SJCRH30 (cell line): ENCODE measurements at places on chromosomes 5 and 9. TPM values are rescaled to one million over a fixed set of nuclear protein-coding genes. Genes with fewer than 3 reads are reported as not detected.

- no peak overlapping the region for H3K4me3 ChIP-seq
- H3K27me3 ChIP-seq = no peaks in the 10 kb centered on the region
Observed at GRCh38 chr5:35242702-35243258, 12.5 kb upstream of the PRLR start.

DNA sequence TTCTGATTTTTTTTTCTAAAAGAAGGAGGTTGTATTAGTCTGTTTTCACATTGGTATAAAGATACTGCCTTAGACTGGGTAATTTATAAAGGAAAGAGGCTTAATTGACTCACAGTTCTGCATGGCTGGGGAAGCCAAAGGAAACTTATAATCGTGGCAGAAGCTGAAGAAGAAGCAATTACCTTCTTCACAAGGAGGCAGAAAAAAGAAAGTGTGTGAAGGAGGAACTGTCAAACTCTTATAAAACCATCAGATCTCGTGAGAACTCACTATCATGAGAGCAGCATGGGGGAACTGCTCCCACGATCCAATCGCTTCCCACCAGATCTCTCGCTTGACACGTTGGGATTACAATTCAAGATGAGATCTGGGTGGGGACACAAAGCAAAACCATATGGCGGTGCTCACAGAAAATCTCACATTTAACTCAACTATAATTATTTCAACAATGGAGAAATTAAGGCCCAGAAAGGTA, 27.1 kb downstream of the DPYSL3 start:
- H3K36me3 ChIP-seq = no peaks in the 10 kb centered on the region
- H3K4me3 ChIP-seq = no peak overlapping the region
- H3K4me1 ChIP-seq = peaks cover 10% of the 10 kb centered on the region
- H3K27me3 ChIP-seq = no peaks in the 10 kb centered on the region
- DNase-seq = no peak

GRCh38 chr5:16791036-16791705, 144.9 kb downstream of the MYO10 start:
- no peak overlapping the region for H3K4me3 ChIP-seq
- no peaks in the 10 kb centered on the region for H3K27me3 ChIP-seq
- no peak for DNase-seq
- H3K27ac ChIP-seq = no peak overlapping the region
- H3K36me3 ChIP-seq = no peaks in the 10 kb centered on the region

The SNX18 gene
- total RNA-seq = 8.4 and 9.3 TPM in 2 replicates

- H3K4me3 ChIP-seq = no peak overlapping the region
- H3K27me3 ChIP-seq = no peaks in the 10 kb centered on the region
- H3K4me1 ChIP-seq = no peaks in the 10 kb centered on the region
- H3K36me3 ChIP-seq = no peaks in the 10 kb centered on the region
Observed at GRCh38 chr5:29085142-29085541, 2046.8 kb upstream of the CDH9 start.

The ST8SIA4 gene
- total RNA-seq = 0.73 and 0.91 TPM in 2 replicates

The PTPRD gene
- 64.1 and 79.4 TPM in 2 replicates for total RNA-seq

The SGCD gene
- 5.3 and 5.8 TPM in 2 replicates for total RNA-seq

DNA sequence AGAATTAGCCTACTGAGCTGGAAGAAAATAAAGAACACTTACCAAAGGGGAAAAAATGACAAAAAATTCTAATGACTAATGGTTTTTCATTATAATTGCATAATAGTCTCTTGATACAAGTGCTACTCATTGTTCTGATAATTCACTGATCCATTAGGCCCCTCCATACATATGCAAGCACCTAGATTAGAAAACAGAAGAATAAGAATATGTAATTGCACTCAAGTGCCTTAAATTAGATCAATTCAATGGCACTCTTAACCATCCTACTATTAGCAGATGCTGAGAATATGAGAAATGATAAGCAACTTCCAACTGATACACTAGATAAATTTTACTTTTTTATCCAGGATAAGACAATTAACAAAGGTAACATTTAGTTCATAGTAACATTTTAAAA, 440.9 kb upstream of the C9orf72 start:
- no peak overlapping the region for H3K4me3 ChIP-seq
- no peaks in the 10 kb centered on the region for H3K4me1 ChIP-seq
- no peaks in the 10 kb centered on the region for H3K27me3 ChIP-seq
- no peaks in the 10 kb centered on the region for H3K36me3 ChIP-seq
- no peak for DNase-seq
- H3K27ac ChIP-seq = no peak overlapping the region

- H3K4me1 ChIP-seq = no peaks in the 10 kb centered on the region
- no peak overlapping the region for H3K4me3 ChIP-seq
- DNase-seq = no peak
- H3K27ac ChIP-seq = no peak overlapping the region
Observed at GRCh38 chr5:136190904-136191303, 2.1 kb downstream of the SMIM32 start.

The RAB3C gene
- not detected in 2 replicates for total RNA-seq

The PTPN3 gene
- 6.3 and 8.1 TPM in 2 replicates for total RNA-seq

DNA sequence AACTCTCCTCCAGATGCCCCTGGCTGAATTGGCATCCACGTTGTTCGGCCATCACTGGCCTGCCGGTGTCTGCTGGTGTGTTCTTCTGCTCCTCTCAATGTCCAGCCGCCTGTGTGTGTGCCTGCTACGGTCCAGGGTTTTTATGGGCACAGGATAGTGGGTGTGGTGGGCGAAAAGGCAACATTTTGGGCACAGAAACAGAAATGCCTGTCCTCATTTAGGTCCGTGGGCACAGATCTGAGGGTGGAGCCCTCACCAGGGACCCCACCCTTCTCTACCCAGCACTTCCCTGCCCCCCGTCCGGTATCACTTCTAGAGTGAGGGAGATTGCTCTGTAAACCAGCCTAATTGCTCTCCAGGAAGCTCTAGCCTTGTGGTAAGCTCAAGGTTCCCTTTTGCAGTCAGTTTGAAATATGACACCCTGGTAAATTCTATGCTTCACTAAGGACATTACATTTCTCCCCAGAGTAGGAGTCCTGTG, 410.1 kb downstream of the MAT2B start:
- H3K36me3 ChIP-seq = no peaks in the 10 kb centered on the region
- peak; percentile 46 for DNase-seq
- no peak overlapping the region for H3K27ac ChIP-seq
- no peak overlapping the region for H3K4me3 ChIP-seq

The PGM5 gene
- 113 and 119 TPM in 2 replicates for total RNA-seq

- no peak overlapping the region for H3K27ac ChIP-seq
- H3K27me3 ChIP-seq = no peaks in the 10 kb centered on the region
- no peaks in the 10 kb centered on the region for H3K36me3 ChIP-seq
- peak; percentile 28 for DNase-seq
- peaks cover 52% of the 10 kb centered on the region for H3K4me1 ChIP-seq
- H3K4me3 ChIP-seq = no peak overlapping the region
Observed at GRCh38 chr9:113638897-113639296, 175.4 kb downstream of the RGS3 start.

- no peak for DNase-seq
- H3K36me3 ChIP-seq = peaks cover 16% of the 10 kb centered on the region
- H3K4me3 ChIP-seq = no peak overlapping the region
- H3K27ac ChIP-seq = no peak overlapping the region
- H3K4me1 ChIP-seq = no peaks in the 10 kb centered on the region
Observed at GRCh38 chr5:141431286-141431685, 979 bp downstream of the PCDHGA12 start.

DNA sequence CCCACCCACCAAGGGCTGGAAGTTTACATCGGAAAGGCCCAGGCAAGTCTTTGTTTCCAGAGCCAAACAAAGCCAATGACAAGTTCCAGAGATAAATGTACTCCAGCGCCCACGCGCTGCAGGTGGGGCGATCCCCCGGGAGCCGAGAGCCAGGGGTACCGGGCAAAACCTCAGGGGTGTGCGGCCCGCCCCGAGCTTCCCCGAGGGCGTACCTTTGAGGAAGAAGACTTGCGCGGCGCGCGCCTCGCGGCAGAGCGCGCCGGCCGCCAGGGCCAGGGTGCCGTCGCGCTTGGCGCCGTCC, 671 bp downstream of the DUSP1 start:
- peak overlapping the region; percentile 96; the same call in 1 of the 2 replicates for H3K27ac ChIP-seq
- H3K27me3 ChIP-seq = no peaks in the 10 kb centered on the region
- peaks cover 20% of the 10 kb centered on the region for H3K36me3 ChIP-seq
- DNase-seq = no peak

DNA sequence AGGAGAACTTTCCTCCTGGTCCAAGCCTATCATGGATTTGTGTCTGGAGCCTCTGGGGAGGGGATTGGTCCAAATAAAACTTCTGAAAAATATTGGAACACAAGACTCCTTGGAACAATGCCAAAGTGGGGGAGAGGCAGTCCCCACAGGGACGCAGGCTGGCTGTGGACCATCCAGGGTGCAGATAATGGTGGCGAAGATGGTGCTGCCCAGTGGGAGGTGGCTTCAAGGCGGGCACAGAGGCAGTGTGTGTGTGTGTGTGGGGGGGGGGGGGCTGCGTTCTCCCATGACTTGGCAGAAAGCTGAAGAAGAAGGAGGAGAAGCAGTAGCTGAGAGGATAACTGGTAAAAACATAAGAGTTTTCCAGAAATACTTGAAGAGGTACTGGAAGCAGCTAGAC, 186.4 kb downstream of the MELK start:
- H3K4me1 ChIP-seq = no peaks in the 10 kb centered on the region
- H3K4me3 ChIP-seq = no peak overlapping the region
- DNase-seq = no peak
- H3K27me3 ChIP-seq = no peaks in the 10 kb centered on the region

The PCDHAC1 gene
- not detected in 2 replicates for total RNA-seq

DNA sequence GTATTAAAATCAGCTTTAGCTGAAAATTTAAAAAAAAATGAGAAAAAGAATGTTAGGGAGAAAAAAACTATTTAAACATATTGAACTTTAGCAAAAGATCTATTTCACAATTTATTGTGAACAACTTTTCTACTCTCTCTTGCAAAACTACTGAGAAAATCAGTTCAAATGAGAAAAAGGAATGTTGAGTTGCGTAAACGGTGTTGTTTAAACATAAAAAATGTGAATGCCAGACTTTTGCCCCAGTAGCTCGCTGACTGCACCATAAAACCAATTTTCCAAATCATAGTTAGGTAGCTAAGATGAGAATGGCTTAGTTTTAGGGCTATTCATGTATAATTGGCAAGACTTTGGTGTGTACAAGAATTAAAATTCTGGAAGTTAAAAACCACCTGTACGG, 13.4 kb upstream of the RAD23B start:
- DNase-seq = no peak
- peaks cover 12% of the 10 kb centered on the region for H3K4me1 ChIP-seq
- no peak overlapping the region for H3K4me3 ChIP-seq
- no peak overlapping the region for H3K27ac ChIP-seq
- no peaks in the 10 kb centered on the region for H3K36me3 ChIP-seq

GRCh38 chr9:37377688-37378612, 44.5 kb upstream of the GRHPR start:
- H3K27ac ChIP-seq = no peak overlapping the region
- no peaks in the 10 kb centered on the region for H3K4me1 ChIP-seq
- no peak overlapping the region for H3K4me3 ChIP-seq
- H3K36me3 ChIP-seq = no peaks in the 10 kb centered on the region
- DNase-seq = no peak

GRCh38 chr5:91024727-91025126, 358.4 kb downstream of the ARRDC3 start:
- H3K36me3 ChIP-seq = no peaks in the 10 kb centered on the region
- no peaks in the 10 kb centered on the region for H3K27me3 ChIP-seq
- peak; percentile 23 for DNase-seq

DNA sequence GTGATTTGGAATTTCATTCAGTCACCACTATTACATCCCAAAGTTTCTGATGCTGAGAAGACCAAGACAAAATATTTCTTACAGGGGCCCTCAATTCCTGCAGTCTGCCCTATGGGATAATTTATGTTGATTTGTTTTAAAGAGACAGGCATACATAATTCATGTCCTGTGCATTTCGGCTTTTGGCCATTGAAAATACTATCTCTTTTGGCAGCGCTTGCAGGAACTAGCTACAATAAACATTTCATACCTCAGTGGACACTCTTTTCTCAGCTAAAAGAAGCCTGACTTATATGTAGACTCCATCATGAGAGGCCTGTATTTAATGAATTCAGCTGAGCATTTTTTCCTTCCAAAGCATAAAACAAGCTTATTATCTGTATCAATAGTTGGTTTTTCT, 451.9 kb upstream of the C9orf72 start:
- H3K27ac ChIP-seq = no peak overlapping the region
- H3K4me1 ChIP-seq = no peaks in the 10 kb centered on the region
- no peaks in the 10 kb centered on the region for H3K27me3 ChIP-seq
- H3K4me3 ChIP-seq = no peak overlapping the region
- no peak for DNase-seq
- no peaks in the 10 kb centered on the region for H3K36me3 ChIP-seq

The LCP2 gene
- total RNA-seq = not detected in 2 replicates

The LRRTM2 gene
- total RNA-seq = 0.89 and 1.6 TPM in 2 replicates

DNA sequence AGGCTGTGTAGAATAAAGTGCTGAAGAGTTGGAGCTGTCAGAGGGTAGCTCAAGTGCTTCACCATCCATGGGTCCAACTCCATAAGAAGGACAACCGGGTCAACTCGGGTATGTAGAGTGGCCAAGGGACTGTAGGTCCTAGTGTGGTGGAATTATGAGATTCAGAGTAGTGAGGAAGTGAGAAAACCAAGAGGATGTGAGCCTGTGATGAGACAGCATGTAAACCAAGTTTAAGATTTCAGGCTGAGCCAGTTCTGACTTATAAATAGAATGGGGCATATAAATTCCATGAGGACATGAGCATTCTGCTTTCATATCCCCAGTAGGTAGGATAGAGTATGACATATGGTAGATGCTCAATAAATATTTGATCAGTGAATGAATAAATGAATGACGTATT, 96.3 kb downstream of the CFAP95 start:
- H3K27me3 ChIP-seq = peaks cover 6% of the 10 kb centered on the region
- no peak for DNase-seq
- H3K27ac ChIP-seq = no peak overlapping the region
- H3K4me3 ChIP-seq = no peak overlapping the region
- no peaks in the 10 kb centered on the region; the same call in 1 of the 2 replicates for H3K4me1 ChIP-seq

The REEP2 gene
- total RNA-seq = 4.9 and 8.5 TPM in 2 replicates

The BTNL3 gene
- not detected in 2 replicates for total RNA-seq

- no peaks in the 10 kb centered on the region for H3K36me3 ChIP-seq
- no peak for DNase-seq
- peak overlapping the region; percentile 66 for H3K4me3 ChIP-seq
- peak overlapping the region; percentile 67 for H3K27ac ChIP-seq
- peaks cover 15% of the 10 kb centered on the region for H3K4me1 ChIP-seq
- H3K27me3 ChIP-seq = no peaks in the 10 kb centered on the region
Observed at GRCh38 chr5:132411304-132412013, 41.9 kb downstream of the SLC22A5 start.
